ENCODE measurements at places on chromosomes 11 and 22.
A peak's percentile ranks its signal among the peaks of the same experiment; 100 is the strongest.

- DNase-seq: no peak
Observed at GRCh38 chr11:115159207-115159606, 345.0 kb downstream of the CADM1 start.

- DNase-seq: peak; percentile 13
Observed at GRCh38 chr11:76455331-76455730, 10.5 kb downstream of the EMSY start.

GRCh38 chr11:121829159-121829643 lies 286.8 kb downstream of the BLID start:
- DNase-seq: no peak

DNA sequence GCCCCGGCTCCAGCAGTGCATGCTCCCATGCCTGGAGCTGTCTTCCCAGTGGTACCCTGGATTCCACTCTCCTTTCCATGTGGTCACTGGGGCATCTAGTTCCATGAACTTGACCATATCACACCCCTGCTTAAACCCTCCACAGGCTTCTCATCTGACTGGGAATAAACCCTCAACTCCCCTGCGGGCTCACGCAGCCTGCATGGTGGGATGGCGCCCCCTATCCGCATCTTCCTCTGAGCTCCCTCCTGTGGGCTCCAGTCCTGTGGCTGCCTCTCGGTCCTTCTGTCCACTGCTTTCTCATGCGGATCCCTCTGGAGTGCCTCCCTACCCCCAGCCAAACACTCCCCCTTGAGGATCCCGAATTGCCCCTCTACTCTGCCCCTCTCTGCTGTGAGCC lies 41.4 kb upstream of the TTLL12 start:
- DNase-seq: no peak

DNA sequence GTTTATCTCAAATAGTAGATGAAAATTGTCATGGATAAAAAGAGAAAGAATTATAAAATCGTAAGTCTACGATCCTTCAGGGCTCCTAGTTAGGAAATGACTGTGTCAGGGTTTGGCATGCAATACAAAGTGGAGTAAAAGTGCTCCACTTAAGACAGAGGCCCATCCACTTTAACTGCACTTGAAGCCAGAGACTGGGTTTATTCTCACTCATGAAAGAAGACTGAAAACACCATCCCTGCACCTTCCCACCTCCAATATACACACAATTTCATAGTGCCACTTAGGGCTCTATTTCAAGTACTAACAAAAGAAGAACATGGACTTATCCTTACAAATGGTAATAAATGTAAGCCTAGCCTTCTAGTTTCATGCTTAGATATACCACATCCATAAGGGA lies 70.7 kb downstream of the ANO5 start:
- DNase-seq: no peak

GRCh38 chr11:11396301-11397035 lies 43.4 kb upstream of the CSNK2A3 start:
- DNase-seq: no peak

DNA sequence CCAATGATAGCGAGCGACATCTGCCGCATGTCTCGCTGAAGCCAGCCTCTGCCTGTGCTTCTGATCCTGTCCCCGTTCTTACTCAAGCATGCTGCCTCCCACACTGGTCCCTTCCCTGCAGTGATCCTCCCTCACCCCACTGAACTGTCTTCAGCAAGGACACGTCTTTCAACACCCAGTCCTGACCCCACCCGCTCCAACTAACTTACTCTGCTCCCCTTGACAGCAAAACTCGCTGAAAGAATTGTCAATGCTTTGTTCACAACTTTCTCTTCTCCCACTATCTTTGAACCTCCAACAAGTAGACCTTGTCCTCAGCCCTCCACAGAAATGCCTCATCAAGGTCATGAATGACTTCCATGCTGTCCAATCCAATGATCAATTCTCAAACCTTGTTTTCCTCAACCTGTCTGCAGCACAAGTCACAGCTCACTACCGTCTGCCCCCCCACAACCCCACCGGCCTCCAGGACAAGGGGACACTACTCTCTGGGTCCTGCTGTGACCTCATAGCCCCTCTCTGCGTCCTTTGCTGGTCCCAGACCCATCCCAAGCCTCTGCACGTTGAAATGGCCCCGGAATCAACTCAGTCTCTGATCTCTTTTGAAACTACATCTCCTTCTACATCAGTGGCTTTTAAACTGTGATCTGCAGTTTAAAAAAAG lies 108.0 kb downstream of the MICAL3 start:
- no peak for DNase-seq

DNA sequence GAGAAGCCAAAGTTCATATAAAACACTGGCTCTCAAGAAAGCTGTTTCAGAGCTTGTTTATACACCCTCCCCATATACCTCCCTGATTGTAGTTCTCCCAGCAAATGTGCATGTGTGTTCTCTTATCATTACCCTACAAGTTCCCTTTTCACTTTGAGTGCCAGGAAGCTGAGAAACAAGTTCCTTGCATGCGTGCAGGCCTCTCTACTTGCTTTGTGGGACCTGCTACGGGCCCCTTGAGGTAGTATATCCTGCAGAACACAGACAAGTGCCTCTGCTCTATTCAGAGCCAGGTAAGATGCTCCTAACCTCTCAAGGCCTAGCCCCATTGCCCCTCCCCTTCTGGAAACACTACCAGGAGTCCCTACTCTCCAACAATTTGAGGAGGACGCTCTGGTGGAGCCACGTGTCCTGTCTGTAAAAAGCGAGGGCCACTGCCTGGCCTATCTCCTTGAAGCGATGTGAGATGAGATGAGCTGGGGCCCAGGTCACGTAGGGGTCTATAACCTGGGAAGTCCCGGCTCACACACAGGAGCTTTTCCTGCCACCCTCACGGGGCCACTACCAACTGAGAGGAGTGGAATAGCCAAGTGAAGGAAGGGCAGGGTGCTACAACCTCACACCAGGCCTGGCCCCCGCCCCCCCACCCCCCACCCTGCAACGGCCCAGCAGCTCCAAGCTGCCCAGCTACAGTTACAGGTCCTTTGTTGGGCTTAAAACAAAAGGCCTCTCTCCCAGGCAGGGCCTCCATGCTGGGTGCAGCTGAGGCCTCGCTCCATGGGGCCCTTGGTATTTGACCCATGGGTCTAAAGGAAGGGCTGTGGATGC lies 2.6 kb upstream of the ATP5MGL start:
- DNase-seq: no peak

DNA sequence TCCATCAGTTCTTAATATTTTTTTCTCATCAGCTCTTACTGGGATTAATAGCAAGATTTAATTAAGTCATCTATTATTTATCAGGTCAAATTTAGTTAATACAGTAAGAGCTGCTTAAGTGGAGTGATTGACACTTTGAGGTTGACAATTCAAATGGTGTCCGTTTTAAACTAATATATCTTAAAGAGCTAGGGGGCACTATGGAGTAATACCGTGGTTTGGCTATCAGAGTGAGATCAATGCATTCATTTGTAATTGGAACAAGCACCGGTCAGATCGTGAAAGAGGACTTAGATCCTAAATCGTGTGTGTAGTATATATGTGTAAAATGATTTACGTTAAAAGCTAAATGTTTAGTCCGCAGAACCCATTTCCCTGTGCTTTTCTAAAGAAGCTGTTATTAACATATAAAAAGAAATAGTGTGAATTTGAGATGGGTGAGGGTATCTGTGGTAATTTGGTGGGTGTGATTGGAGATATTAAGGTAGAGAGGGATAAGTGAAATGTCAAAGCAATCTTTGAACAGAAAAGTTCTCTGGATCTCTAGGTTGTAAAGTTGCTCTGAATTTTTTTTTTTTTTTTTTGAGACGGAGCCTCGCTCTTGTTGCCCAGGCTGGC lies 2.3 kb downstream of the SIK2 start:
- no peak for DNase-seq

- DNase-seq: no peak
Observed at GRCh38 chr22:41300661-41301060, 664 bp upstream of the ZC3H7B start.

DNA sequence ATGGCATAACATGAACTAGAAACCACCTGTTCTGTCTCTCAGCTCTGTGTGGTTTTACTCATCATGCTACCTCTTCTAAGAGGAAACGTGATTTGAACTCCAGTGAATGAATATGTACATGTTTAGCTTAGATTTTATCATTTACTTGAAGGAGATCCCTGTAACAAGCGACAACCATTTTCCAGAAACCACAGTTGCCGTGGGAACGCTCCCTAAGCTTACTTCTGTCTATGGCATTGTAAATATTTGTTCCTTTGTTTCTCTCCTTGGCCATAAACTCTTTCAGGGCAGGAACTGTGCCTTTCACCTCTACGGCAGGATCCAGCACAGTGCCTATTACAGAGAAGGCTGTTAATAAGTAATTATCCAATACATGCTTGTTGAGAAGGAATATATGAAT lies 17.1 kb upstream of the TPH1 start:
- no peak for DNase-seq

GRCh38 chr11:69195824-69196782 lies 40.4 kb downstream of the SMIM38 start:
- DNase-seq: no peak

- no peak for DNase-seq
Observed at GRCh38 chr11:41256041-41256440, 203.4 kb downstream of the LRRC4C start.

GRCh38 chr11:57239348-57239747 lies 2.3 kb upstream of the APLNR start:
- DNase-seq: no peak

DNA sequence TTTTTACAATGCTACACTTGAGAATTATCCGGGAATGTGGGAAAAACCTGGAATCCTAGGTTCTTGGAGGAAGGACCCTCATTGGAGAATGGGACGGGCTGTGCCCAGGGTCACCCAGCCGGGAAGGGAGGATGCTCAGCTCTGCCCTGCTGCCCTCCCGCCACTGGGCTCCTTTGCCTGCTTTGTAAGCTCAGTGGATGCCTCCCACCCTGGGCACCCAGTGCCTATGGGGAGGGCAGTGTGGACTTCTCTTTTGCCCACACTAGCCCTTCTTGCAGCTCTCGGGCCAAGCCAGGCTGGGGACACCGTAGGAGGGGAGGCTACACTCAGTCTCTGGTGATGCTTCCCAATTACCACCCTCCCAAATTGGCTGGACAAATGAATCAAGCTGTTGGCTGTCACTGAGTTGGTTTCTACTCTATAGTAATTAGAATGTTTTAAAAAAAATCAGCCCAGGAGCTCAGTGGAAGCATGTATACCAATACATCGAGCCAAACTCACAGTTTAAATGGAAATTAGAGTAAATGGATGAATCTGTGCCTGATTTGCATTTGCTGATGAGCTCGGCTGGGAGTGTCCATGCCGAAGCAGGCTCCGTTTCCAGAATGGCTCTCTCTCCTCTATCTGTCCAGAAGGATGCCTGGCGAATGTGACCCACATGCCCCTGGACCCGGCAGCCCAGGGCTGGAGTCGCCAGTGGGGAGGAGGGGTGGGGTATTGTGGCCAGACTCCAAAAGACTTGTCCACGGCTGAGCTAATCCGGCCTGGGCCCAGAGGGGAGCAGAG lies 317.0 kb downstream of the CTTN start:
- no peak for DNase-seq

DNA sequence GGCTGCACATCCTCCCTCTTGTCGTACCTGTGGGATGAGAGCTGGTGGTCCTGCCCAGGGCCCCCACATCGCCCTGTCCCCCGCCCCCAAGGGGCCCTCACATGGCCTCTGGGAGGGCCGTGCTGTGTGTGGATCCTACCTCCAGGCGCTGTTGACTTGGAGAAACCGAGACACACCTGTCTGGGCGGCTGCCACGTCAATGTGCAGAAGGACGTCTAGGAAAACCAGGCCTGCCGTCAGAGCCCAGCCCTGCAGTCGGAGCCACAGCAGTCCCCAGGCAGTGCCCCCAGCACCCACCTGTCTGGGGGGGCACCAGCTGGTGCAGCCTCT lies 14.2 kb downstream of the ALG12 start:
- DNase-seq: no peak

- no peak for DNase-seq
Observed at GRCh38 chr11:44308256-44308922, 1.6 kb downstream of the ALX4 start.

DNA sequence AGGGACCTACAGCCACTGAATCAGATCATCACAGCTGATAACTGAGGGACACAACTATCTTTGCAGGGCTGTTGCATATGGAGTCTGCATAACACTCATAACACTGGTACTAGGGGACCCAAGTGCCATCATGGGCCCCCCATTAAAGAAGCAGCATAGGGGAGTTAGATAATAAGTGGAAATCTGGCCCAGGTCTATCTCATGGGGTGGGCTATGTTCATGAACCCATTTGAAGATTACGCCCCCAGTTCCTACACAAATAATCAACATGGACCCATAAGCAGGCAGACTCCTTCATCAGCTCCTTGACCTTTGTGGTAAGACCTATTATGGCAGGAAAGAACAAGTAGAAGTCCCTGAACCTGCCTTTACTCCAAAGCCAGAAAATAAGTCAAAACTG lies 48.8 kb downstream of the ASCL2 start:
- no peak for DNase-seq

GRCh38 chr11:134503100-134503499 lies 91.1 kb upstream of the B3GAT1 start:
- no peak for DNase-seq

- DNase-seq: no peak
Observed at GRCh38 chr11:97832451-97832850, 1188.3 kb upstream of the CNTN5 start.

DNA sequence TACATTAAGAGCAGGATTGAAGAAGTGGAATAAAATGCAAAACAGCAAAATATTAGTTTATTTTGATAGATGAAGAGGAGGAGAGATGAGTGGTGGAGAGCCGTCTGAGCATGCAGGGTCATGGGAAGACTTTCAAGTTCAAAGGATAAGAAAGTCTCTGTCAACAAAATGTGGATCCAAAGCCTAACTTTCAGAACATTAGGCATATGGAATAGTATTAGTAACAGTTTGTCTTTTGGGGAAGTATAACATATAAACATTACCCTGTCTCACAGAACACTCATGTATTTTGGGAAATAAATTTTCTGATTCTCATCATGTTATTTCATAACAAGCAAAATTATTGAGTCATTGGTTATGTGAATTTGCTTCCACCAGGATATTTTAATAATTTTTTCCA lies 104.3 kb upstream of the CEP126 start:
- no peak for DNase-seq

DNA sequence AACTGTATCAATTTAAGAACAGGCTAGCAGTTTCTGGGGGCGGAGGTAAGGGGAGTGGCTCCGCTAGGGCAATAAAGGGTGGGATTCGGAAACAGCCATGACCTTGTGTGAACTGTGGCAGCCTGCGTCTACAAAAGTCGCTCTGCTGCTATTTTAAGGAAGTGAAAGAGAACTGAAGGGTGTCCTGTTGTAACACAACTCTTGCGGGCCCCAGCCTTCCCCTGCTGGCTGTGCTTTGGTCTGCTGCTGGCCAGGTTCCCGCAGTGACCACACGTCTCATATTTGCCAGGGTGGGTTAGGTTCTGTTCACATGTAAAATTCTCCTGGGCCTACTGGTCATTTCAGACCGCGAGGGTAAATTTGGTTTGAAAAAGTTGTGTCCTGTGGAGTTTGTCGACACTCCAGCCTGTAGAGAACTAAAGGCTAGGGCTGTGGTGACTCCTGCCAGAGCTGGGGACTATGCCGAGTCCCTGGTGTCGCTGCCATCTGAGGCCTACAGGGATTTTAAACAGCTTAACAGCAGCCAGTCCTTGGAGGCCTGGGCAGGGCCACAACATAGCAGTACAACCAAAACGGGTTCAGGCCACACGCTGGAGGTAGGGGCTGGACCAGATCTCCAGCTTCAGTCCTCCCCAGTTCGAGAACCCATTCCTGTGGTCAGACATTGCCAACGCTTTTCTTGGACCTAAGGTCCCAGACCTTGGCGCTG lies 1.1 kb upstream of the PPFIBP2 start:
- no peak for DNase-seq
